ENCODE measurements at places on chromosomes 2 and 18.

- DNase-seq = no peak
Observed at GRCh38 chr2:39153312-39153711, 32.5 kb upstream of the SOS1 start.

DNA sequence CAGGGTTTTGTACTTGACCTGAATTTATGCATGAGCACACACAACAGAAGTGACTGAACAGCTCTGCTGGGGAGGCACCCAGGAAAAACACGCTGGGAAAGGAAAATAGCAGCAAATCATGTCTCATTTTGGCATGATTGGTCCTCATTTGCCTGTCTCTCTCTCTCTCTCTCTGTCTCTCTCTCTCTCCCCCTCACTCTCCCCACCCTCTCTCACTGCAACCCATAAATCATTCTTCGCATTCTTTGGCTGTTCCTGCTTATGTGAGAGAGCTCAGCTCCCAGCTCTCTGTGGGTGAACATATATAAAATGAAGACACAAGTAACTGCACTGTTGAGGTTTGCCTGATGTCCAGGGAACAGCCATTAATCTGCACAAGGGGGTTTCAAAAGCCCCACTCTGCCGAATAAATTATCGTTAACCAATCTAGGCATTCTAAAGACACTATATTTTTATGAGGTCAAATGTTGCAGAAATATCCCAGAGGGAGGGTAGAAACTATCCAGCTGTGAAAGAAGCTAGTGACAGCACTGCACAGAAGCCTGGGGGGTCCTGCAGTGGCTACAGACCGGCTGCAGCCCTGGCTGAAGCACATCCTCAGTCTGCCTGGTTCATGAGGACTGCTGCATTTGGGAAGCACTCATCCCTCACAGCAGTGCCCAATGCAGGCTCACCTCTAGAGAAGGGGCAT is 260.3 kb downstream of the AFF3 start:
- no peak for DNase-seq

GRCh38 chr18:31791817-31792579 is 31.3 kb upstream of the SLC25A52 start:
- DNase-seq = no peak

DNA sequence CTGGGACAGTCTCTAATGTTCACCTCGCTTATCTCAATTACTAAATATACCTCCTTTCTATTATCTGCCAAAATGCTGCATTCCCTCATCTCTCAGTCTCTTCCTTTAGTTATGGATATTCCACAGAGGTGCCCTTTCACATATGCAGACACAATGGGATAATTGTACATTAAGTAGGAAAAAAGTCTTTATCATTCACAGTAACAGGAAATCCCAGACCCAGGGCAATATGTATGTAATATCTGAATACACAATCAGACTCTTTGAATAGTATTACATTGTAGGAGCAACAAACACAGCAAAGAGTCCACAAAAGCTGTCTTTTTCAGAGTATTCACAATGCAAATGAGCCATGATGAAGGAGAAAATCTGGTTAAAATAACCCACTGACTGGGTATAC is 1399.0 kb upstream of the ZEB2 start:
- no peak for DNase-seq

- DNase-seq = no peak
Observed at GRCh38 chr2:74051504-74051903, 66.8 kb downstream of the TET3 start.

GRCh38 chr2:42474765-42475454 is 18.9 kb downstream of the KCNG3 start:
- DNase-seq = no peak

- no peak for DNase-seq
Observed at GRCh38 chr18:48979944-48980890, 29.5 kb upstream of the SMAD7 start.

DNA sequence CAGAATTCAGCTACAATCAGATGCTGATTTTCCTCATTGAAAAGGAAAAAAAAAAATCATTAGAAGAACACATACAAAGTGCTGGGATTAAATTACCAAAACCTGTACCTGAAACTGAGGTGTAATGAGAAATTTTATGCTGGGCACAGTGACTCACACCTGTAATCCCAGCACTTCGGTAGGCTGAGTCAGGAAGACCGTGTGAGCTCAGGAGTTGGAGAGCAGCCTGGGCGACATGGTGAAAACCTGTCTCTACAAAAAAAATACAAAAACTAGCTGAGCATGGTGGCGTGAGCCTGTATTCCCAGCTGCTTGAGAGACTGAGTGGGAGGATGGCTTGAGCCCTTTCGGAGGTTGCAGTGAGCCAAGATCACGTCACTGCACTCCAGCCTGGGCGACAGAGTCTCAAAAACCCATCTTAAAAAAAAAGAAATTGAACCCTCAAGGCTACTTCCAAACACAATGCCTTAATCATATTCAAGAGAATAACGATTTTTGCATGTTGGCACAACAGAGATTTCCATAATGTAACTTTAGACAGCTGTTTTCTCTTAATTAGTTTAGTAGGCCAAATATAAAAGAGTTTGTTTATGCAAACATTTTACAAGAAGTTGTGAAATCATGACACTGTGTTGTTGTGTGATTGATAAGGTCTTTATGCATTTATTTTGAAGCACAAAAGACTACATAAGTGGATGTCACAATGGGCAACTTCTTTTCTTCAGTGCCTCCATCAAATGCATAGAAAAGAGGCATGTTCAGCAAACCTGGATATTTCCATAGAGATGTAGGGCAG is 63.9 kb downstream of the FAM161A start:
- DNase-seq = no peak

- DNase-seq = no peak
Observed at GRCh38 chr2:166766220-166766619, 122.1 kb upstream of the XIRP2 start.

GRCh38 chr2:235793163-235793752 is 299.4 kb downstream of the AGAP1 start:
- DNase-seq = no peak

DNA sequence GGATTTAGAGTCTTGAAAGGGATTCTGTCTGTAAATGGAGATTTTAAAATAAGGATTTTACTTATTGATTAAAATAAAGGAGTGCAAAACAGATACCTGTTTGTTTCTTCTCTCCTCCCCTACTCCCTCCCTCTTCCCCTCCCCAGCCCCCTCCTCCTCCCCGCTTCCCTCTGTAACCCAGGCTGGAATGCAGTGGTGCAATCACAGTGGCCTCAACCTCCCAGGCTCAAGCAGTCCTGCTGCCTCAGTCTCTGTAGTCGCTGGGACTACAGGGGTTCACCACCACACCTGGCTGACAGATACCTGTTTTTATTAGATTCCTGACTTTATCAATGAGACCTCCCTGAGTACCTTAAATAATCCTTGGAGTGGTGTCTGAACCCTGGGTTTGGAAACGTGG is 57.1 kb downstream of the OXER1 start:
- no peak for DNase-seq

DNA sequence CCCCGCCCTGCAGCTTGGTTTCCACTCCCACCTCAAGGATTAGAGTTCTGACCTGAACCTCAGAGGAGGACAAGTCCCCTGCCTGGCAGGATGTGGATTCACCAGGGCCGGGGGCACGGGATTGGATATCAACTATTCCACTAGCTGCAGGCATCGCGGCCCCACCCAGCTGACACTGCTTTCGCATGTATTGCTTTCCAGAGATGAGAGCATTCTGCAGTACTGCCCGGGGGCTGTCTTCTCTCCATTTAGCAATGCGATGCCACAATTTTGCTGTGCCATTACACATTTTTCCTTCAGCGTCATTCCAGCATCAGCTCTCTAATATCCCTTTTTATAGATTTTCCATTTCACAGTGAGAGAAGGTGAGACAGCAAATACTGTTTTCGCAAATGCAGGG is 42.0 kb downstream of the CTIF start:
- DNase-seq = no peak
